Caki2 (cell line): ENCODE measurements at places on chromosomes 3 and 15. TPM values are rescaled to one million over a fixed set of nuclear protein-coding genes. Genes with fewer than 3 reads are reported as not detected.

DNA sequence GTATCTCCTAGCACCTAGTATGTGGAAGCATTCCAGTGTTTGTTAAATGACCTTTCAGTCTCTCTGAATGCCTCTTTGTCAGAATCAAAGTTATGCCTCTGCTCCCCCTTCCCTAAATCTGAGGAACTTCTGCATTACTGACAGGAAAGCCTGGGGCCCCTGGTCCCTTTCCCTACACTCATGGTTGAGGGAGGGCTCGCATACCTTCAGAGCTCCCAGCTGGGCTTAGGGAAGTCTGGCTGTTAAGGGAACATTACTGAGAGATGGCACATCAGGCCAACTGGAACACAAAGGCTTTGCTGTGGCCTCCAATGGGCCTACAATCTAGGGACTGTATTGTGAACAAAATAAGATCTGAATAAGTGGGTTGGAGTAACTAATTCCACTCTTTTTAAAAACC, 10.3 kb downstream of the PKM start:
- no peak for DNase-seq

GRCh38 chr3:39361252-39361927, 21.8 kb upstream of the SLC25A38 start:
- DNase-seq: no peak

- no peak for DNase-seq
Measured at GRCh38 chr3:34275811-34276210, 477.4 kb downstream of the PDCD6IP start.

DNA sequence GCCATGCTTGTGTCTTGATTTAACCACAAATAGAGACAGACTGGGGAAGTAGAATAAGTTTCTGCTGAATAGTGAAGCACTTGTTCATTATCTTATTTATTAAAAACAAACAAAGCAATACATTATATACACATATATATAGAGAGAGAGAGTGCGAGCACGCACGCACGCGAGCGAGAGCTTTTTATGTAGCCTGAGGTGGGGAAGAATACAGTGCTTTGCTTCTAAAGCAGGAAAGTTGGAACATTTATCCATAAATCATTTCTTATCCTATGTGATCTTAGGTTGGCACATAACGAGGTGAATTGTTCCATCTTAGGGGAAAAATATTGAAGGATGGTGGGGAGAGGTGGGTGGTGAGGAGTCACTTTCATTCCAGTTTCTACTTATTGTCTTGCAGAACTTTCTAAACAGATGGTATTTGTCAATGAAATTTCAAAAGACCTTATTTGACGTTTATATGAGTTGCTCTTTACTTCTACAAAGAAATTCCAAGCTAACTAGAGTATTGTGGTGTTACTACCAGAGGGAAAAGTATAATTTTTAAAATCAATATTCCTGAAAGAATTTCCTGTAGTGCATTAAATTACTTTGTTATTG, 110.0 kb downstream of the ATG7 start:
- no peak for DNase-seq

Gene CCK
- not detected in 2 replicates for total RNA-seq

Gene SPINK8
- not detected in 2 replicates for total RNA-seq
